Stimulated activated naive B cell treated with anti-CD40 and anti-IgM and Interleukin-4, amounts not matched to agents 10 μg/mL and 1 μg/mL and 100 μg/mL, for 72 hours (primary cell): ENCODE measurements at places on chromosomes 6 and 20.

DNA sequence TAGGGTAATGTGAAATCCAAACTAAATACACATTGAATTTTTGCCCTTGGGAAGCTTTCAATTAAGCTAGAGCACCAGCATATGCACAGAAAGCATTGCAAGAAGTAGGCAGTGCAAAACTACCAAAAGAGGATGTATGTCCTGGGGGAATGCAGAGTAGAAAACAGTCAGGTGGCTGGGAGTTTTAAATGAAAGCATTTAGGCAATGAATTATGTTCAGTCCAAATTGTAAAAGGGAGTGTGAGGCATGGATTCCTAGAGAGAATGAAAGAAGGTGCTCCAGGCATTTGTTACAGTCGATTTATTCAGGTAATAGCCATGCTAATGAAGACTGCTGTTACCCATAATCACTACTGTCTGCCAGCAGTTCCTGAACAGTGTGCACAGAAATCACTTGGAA is 604.1 kb upstream of the POU3F2 start:
- no peak for DNase-seq

GRCh38 chr20:35269055-35269781 is 8.7 kb downstream of the MMP24OS start:
- DNase-seq, result no peak

DNA sequence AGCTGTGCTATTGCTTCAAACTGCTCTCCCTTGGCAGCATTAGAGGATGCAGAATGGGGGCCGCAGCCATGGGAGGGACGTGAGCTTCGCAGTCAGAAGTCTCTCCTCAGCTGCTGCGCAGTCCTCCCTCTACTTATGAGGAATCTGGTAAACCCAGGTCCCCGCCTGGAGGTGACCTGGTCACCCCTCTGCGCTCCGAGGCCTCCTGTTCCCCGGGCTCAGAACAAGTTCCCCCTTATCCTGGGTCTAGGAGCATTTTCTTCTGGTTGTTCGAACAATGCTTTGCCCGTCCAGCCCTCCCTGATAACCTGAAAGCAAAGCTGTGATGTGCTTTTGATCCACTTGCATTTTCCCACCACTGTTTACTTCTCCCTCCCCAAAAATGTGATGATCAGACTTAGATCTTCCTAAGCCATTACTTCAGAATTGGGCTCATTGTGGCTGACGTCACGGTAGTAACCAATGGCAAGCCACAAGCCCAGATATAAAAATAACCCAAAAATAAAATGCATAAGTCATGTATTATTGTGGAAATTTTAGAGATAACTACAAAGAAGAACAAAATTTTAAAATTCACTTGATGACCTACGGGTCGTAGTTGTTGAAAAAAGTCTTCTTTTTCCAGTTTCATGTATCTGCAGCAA is 80.7 kb downstream of the SERAC1 start:
- DNase-seq, result no peak

DNA sequence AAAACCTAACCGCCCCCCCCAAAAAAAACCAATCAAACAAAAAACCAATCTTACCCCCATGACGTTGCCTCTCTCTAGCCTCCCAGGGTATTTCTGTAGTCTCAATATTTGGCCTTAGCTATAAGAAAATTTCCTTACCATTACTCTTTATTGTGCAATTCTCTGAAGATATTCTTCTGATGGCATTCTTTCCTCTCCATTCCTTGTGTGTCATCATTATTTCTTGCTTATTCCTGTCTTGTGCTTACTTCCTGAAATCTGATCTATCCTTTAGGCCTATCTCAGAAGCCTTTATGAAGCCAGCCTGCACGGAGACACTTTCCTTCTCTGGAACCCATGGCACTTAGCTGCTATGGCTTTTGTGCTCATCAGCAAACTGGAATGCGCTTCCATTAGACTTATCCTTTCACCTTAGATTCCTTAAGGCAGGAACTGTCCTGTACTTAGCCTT is 65.9 kb upstream of the DDR1 start:
- DNase-seq, result no peak

- no peak for DNase-seq
These were observed 3.4 kb upstream of the RPS6KA2 start for GRCh38 chr6:166630462-166630861.

GRCh38 chr6:155530219-155530834 is 74.7 kb upstream of the NOX3 start:
- DNase-seq, result no peak

GRCh38 chr6:167127785-167128531 is 5.1 kb downstream of the CCR6 start:
- no peak for DNase-seq

DNA sequence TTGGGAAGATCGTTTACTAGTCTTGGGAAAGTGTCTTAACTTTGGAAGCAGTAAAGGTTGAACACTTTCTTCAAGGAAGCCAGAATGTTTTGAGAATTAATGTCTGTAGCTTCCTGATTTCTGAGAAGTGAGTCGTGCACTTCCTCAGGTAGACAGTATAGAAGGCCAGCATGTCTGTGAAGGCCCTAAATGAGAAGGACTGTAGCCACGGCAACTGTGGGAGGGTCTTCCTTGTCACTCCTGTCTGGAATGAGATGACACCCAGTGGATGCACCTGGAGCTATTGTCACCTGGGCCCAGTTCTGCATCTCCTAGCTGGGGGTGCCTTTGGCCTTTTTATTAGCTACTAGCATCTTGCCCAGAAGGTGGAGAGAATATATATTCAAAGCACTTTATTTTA is 8.8 kb downstream of the STX16 start:
- no peak for DNase-seq

GRCh38 chr6:43075670-43076463 is at the start of gene PTK7:
Gene PTK7, plus strand, starts transcription at chr6:43076314. Its CDS starts 175 bp downstream, at chr6:43076489.
- DNase-seq, result no peak

DNA sequence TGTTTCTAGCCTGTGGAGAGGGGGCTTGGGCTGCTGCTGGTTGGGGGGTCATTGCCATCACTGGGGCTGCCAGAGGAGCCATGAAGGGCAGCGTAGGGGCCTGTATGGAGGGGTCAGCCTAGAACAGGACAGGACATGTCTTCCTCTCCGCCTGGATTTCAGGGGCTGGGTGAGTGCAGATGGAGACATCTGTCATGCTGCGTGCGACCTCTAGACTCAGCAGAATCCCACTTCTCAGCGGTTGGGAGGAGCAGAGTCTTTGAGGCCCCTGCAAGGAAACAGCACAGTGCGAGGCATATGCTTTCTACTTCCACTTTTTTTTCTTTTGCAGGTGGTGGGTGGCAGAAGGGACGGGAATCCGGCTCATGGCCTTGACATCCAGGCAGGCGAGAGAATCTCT is 67.9 kb downstream of the EZR start:
- DNase-seq, result no peak

DNA sequence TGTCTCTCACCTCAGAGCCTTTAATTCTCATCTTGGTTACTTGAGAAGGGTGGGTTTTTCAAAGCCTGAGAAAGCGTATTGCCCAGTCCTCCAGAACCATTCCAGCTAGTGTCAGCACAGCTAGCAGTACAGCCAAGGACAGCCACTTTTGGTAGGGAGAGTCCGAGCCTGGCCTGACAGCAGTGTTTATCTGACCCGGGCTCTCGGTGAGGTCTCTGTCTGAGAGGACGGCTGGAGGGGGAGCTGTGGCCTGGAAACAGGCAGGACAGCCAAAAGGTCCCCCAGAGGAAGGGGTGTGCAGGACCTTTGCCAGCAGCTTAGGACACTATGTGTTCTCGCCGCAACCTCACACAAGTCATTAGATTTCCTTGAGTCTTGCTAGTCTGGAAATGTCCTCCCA is 38.8 kb downstream of the LYRM2 start:
- DNase-seq, result no peak

GRCh38 chr20:4989570-4989969 is 11.7 kb downstream of the SLC23A2 start:
- DNase-seq, result peak; percentile 40

DNA sequence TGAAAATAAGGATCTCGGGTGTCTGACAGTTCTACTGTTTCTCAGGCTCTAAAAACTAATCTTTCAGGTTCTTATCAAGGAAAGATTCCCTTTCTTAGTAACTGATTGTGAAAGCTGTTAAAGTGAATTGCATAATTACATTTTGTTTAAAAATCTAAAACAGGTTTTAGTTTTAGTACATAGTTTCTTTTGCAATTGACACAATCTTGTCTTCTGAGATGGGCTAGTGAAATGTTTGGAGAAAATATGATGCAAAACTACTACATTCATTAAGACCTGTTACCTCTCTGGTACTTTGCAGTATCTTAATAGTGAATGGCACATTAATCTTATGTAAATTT is 298.4 kb downstream of the UTRN start:
- no peak for DNase-seq

DNA sequence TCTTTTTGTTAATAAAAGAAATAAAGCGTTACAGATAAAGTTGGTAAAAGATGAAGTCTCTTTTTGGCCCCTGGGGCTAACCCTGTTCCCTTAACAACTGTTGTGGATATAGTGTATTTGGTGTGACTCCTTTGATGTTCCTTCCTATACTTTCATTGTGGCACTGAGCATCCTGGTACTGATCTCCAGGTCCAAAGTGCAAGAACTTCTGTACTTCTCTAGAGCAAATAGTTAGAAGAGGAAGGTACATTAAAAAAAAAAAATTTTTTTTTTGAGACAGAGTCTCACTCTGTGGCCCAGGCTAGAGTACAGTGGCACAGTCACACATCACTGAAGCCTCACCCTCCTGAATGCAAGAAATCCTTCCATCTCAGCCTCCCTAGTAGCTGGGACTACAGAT is 6.2 kb downstream of the POFUT1 start:
- DNase-seq, result no peak

- DNase-seq, result no peak
These were observed 209.4 kb downstream of the FOXA2 start for GRCh38 chr20:22374678-22375590.

GRCh38 chr20:44388466-44389023 is 33.0 kb downstream of the HNF4A start:
- peak; percentile 53 for DNase-seq

GRCh38 chr20:22801528-22801927 is 217.2 kb upstream of the FOXA2 start:
- no peak for DNase-seq

- DNase-seq, result no peak
These were observed 113.1 kb downstream of the FOXA2 start for GRCh38 chr20:22471156-22471836.

DNA sequence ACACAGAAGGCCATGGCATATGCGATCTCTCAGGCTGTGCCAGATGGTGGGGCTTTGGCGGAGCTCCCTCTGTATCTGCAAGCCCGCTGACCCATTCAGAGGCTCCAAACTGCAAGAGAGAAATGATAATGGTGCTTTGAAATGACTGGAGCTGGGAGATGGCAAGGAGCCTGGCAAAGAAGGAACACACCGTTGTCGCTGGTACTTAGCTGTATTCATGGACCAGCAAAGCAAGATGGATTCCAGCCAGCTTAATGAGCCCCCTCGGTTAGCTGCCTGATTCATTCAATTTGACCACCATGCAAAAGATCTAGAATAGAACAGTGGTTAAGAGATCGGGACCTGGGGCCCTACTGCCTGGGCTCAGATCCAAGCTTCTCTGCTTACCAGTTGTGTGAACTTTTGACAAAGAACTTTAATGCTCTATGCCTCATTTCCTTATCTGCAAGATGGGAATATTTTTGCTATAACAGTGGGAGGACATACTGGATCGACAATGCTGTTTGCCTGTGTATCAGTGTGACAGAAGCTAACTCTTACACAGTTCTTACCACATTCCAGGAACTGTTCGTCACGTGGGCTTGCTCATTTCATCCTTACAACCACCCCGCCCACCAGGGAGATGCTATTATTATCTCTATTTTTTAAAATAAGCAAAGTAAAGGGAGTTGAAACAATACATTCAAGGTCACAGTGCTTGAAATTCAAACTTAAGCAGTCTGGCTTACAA is 317.8 kb upstream of the SULF2 start:
- no peak for DNase-seq

GRCh38 chr6:169503422-169504152 is 198.2 kb downstream of the WDR27 start:
- no peak for DNase-seq

DNA sequence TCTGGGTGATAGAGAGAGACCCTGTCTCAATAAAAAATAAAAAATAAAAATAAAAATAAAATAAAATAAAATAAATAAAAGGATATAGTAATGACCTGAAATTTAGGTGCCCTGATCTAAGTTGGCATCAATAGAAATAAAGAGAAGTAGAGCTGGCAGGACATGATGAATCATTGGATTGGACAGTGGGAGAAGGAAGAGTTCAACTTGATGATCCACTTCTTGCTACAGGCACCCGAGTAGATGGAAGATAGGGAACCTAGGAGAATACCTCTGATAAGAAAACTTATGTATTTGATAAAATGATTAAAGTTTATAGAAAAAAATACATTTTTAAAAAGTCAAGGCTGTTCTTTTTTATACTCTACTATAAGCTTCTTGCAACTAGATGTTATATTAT is 79.0 kb downstream of the ADTRP start:
- DNase-seq, result no peak

- DNase-seq, result no peak
These were observed 10.9 kb upstream of the MYB start for GRCh38 chr6:135170238-135170637.

DNA sequence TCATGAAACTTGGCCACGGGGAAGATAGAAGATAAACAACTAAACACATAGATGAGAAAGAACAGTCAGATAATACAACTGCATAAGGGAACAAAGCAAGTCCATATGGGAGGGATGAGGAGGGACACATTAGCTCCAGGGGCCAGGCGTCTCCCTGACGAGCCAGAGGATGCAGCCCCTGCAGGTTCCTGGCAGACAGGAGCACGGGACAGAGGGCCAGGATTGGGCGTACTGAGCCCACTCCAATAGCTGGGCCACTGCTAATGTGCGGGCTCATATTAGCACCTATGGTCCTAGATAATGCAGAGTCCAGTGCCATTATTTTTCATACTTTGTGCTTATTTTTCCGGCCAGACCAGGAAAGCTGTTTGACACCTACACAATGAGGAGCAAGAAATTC is 182.9 kb downstream of the ANKRD60 start:
- no peak for DNase-seq

DNA sequence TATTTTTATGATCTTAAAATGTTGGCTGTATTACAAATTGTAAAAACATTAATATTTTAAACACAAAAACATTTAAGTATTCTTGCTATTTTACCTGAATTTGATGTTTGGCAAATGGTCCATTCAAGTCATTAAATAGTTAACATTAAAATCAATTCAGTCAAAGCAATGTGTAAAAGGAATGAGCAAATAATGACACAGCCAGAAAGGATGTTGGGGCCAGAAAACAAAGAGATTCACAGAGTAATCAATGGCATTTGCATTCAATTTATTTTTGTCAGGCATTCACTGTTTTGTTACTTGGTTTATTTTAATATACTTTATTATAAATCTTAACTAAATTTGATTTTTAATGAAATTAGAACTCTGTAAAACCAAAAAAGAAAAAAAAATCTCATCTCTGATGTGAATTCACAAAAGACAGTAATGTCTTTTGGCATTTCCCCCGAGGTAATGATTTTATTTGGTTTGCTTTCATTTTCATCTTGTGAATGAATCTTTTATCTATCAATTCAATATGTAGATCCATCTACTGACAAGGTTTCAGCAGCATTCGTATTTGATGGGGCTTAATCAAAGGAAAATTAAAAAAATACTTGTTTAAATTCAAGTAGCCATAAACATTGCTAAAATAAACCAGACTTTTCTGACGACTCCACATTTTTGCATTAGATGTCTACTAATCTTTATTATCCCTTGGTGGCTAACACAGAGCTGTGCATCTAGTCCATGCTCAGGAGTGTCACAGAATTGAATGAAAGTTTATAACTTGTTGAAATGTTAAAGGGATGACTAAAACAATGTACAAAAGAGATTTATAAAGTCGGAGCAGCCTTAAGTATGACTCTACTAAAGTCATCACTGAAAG is 866.7 kb upstream of the GJE1 start:
- DNase-seq, result no peak
